ENCODE measurements at places on chromosomes 5 and 9.

- DNase-seq = no peak
These were observed 2.0 kb upstream of the AJM1 start for GRCh38 chr9:136840140-136840876.

GRCh38 chr9:110758201-110758600, 89.6 kb downstream of the MUSK start:
- no peak for DNase-seq

DNA sequence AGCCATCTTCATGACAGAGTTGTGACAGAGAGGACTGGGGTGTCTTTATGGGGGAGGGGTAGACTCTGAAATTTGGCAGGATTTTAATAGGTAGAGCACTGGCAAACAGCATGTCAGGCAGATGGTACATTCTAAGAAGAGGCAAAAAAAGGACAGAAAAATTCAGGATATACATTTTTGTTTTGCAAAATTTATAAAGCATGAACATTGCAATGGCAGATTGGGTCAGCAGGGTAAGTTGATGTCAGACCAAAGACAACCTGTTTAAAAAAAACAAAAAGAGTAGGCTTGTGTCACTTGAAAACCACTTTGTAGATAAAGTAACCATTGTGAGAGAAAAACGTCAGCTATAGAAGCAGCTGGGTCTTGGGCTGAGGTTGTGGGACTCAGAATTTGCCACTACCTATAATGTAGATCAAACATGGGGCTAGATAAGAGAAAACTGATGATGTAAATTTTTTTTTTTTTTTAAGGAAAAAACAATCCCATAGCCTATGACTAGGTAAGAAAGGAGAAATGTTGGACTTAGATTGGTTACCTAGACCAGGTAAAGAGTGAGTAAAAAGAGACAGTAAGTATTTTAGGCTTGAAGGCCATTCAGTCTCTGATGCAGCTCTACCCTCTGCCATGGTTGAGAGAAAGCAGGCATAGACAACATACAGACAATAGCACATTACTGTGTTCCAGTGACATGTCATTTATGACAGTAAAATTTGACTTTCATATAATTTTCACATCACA, 8.3 kb downstream of the CAMK4 start:
- DNase-seq = no peak

DNA sequence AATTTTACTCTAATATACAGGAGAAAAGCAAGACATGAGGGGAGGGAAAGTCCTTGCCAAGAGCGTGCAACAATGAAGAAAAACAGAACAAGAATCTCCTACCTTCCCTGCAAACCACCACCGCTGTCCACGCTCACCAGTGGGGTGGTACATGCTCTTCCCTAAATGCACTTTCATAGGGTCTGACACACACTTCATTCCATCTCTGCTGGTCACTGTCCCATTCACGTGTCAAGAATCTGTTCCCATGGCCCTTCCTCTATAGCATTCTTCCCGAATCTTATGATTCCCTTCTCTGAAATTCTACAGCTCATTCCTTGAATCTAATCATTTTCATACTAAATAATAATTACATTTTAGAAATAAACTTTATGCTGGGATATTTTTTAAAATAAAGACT, 11.4 kb upstream of the DNAH5 start:
- DNase-seq = no peak
